ENCODE measurements at places on chromosomes 11 and 22.

GRCh38 chr22:27267145-27267544, 534.4 kb downstream of the MN1 start:
- no peak for DNase-seq
- no peak overlapping the region for H3K27ac ChIP-seq
- no peaks in the 10 kb centered on the region for H3K27me3 ChIP-seq
- H3K4me1 ChIP-seq, result no peaks in the 10 kb centered on the region

GRCh38 chr22:31083377-31083768, 2.3 kb downstream of the SMTN start:
- peak overlapping the region; percentile 89 for H3K27ac ChIP-seq
- peaks cover 58% of the 10 kb centered on the region for H3K4me1 ChIP-seq
- peak overlapping the region; percentile 80 for H3K4me3 ChIP-seq
- H3K27me3 ChIP-seq, result no peaks in the 10 kb centered on the region

GRCh38 chr22:30104501-30105156, 24.4 kb downstream of the HORMAD2 start:
- no peaks in the 10 kb centered on the region for H3K36me3 ChIP-seq
- H3K4me3 ChIP-seq, result no peak overlapping the region
- H3K4me1 ChIP-seq, result no peaks in the 10 kb centered on the region
- no peak for DNase-seq

DNA sequence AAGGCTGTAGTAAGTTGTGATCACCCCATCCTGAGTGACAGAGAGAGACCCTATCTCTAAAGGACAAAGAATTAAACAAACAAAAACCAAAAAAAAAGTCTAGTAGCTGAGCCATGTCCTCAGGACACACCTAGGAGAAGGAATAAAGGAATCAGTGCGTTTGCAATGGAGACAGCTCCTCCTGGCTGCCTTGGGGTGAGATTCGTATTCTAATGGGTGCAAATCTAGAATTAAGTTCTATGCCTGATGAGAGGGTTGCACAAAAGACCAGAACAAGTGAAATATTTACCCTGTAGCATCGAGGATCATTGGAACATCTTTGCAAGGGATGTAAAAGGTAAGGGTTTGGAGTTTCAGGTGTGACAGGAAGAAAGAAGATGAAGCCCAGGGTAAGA, 70.3 kb upstream of the BMAL1 start:
- H3K27me3 ChIP-seq, result no peaks in the 10 kb centered on the region
- no peak for DNase-seq
- H3K27ac ChIP-seq, result peak overlapping the region; percentile 16
- no peak overlapping the region for H3K4me3 ChIP-seq
- no peaks in the 10 kb centered on the region for H3K36me3 ChIP-seq
- H3K4me1 ChIP-seq, result peaks cover 8% of the 10 kb centered on the region

- no peaks in the 10 kb centered on the region for H3K27me3 ChIP-seq
- H3K4me3 ChIP-seq, result no peak overlapping the region
- H3K4me1 ChIP-seq, result no peaks in the 10 kb centered on the region
- no peak overlapping the region for H3K27ac ChIP-seq
- DNase-seq, result no peak
These were observed 482.8 kb downstream of the SOX6 start for GRCh38 chr11:15873501-15873900.

Data from tibial nerve (tissue), 4 donors.